ENCODE measurements at places on chromosomes 2 and 18.

DNA sequence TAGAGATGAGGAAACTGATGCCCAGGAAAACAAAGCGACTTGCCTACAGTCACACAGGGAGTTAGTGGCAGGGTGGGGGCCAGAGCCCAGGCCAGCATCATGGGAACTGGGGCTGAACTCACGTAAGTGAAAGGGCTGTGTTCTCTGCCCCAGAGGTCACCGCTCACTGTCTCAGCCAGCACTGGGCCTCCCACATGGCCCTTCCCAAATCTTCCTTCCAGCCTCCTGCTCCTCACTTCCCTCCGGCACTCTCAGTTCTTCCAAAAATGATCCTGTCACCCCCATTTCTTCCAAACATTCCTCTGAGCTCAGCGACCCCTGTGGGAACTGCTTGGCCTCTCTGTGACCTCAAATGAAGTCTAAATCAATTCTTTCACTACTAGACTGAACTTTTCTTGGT is 90.5 kb upstream of the TMEM247 start:
- DNase-seq, result no peak

DNA sequence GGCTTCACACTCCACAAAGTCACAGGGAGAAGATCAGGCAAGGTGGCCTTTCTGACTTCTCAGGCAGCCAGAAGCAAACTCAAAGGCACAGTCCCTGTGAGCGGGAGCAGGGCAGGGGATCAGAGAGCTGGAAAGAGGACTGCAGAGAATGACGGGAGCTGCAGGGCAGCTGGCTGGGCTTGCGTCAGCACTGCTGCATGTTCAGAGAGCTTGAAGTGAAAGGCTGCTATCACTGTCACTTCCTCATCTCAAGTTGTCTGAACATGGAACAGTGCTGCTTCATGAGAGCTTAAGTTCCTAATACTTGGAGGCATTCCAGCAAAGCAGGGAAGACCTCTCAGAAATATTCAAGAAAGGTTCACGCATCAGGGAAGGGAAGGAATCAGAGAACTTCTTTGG is 20.4 kb downstream of the TGFBRAP1 start:
- no peak for DNase-seq

DNA sequence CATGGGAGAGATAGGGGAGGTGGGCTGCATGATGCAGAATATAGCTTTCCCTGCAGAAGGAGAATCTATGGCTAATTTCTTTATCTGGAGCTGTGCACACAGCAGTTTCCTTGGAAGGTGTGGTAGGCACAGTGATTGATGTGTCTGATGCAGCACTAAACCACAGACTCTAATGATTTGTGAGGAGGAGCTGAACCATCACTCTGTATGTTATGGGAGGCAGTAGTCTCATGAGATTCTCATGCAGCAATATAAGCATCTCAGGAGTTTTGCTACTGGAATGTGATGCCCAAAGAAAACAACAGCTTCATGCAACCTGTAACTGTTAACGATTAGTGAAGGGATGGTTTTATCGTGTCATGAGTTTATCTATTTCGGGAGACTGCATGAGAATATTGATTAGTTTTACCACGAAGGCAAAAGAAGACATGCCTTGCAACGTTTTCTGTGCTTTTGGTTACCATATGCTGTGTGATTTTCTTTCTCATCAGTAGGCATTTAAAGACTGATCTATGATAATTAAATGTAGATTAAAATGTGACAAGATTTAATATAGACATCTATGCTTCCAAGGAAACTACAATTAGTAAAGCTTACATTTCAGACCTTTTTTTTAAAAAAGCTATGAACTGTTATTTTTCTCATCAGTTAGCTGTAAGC is 286.8 kb downstream of the ARL6IP6 start:
- DNase-seq, result no peak

DNA sequence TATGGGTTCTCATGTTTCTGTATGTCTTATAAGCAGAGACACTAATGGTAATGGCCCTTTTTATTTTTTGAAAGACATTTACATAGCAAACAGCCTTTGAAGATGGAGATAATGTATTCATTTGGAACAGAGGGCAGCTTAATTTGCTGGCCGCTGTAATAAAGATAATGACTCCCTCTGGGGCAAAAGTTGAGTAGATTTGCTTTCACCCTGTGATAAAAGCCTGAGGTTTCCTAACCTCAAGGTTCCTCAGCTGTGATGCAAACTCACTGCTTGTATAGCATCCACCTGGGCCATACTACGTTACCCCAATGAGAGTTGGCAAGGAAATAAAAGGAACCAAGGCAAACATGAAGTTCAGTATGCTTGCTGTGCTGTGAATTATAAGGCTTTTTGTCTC is 54.8 kb downstream of the TEX51 start:
- DNase-seq, result no peak

DNA sequence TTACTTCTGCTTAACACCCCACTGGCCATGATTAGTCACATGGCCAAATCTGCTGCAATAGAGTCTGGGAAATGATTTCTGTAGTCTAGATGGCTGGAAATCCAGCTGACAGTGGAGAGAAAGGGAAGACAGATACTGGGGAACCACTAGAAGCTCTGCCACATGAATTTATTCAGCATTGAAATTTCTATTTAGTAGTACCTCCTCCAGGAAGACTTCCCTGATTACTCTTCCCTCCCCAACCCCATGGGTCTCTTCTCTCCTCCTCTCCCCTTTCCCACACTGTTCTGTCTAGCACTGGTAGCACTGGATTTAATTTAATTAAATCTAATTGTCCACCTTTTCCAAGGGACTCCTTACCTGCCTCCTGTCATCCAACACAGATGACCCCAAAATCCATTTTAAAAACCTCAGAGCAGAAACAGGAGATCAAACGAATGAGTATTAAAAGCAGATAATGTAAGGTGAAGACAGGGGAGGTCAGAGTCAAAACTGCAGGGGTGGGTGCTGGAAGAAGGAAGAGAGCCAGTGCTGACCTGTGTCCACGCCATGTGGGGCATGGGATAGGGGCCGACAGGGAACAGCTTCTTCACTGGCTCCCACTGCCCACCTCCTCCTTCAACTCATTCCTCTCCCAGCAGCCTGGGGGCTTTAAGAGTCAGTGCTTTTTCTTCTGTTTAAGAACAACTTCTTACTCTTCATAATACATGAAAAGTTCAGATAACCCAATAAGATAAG is 169.2 kb upstream of the HS6ST1 start:
- DNase-seq, result no peak

- DNase-seq, result no peak
Measured at GRCh38 chr2:60070736-60071489, 482.5 kb downstream of the BCL11A start.

DNA sequence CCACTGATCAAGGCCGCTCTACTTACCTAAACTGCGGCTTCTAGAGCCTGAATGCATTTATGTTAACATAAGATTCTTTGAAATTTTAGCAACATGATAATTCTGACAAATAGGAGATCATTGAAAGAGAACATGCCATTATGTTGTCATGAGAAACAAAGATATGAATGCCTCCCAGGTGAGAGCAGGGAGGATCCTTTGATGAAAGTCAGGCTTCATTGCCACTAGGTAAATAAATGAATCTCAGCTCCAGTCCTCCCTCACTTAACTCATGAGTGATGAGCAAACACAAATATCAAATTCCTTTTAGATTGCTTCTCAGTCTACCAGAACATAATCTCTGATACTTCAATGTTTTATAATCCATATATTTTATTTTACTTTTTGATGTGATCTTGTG is 463.2 kb upstream of the CDH7 start:
- DNase-seq, result no peak

- no peak for DNase-seq
Measured at GRCh38 chr2:102708847-102709559, 52.8 kb upstream of the TMEM182 start.

DNA sequence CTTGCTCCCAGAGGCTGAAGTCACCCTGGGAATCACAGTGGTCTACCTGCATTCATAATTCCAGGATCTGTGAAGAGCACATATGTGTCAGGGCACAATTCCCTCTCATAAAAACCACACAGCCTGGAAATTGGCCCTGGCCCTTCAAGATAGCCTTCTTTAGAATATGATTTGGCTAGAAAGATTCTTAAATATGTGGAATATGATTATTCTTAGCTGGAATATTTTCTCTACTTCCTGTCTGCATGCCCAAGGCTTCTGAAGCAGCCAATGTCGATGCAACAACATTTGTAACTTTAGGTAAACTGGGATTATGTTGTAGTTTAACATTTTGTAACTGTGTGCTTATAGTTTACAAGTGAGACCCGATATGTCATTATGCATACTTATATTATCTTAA is 24.2 kb downstream of the ICOS start:
- DNase-seq, result peak; percentile 26

DNA sequence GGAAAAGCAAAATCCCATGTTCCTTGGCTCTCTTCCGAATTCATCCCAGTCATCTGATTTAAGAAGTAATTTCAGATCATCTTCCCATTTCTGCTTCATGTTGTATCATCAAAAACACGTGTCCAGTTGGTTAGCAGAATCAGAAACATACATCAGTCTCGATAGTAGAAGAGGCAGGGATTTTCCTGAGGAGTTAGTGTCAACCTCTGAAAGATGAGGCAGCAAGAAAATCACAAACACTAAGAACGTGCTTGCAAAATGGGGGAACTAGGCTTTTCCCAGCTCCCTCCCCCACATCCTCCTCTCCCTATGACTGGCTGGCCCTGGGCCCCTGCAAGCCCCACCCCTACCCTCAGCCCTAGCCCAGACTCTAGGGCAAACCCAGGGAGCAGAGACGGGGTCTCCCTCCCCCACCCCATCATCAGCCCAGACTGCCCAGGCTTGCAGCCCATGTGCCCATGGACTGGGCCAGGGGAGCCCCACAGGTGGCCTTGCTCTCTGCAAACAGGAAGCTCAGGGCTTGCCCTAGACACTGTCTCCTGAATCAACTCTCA is 161.0 kb upstream of the ID2 start:
- DNase-seq, result no peak

GRCh38 chr2:15684161-15685039 is 92.7 kb downstream of the DDX1 start:
- DNase-seq, result no peak

GRCh38 chr18:31500051-31500688 is 2.2 kb downstream of the DSG2 start:
- DNase-seq, result no peak

GRCh38 chr18:48835745-48836170 is 115.0 kb downstream of the SMAD7 start:
- no peak for DNase-seq

DNA sequence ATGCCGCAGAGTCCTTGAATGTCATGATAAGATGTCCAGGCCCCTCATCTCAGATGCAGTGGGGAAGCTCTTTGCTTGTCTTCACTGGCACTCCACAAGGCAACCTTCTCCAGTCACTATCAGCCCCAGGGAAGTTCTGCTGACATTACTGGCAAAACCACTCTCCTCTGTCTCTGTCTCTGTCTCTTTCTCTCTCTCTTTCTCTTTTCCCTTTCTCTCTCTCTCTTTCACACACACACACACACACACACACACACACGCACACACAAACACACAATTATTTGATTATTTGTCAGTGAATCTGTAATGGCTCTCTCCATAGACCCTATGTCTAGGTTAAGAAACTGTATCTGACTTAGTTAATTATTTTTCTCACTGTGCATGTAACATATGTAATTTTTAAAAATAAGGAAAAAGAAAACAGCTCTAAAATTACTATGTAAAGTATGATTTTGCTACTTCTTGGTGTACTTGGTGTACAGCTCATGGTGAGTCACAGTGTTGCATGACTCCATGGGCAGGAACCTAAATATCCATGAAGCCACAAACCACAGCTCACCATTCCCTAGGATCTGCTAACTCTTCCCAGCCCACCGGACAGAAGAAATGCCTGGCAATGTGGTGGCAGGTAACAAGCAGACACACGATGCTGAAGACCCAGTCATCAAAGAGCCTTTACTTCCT is 594.9 kb upstream of the ID2 start:
- peak; percentile 73 for DNase-seq

GRCh38 chr18:79195716-79196683 is 126.8 kb downstream of the ATP9B start:
- DNase-seq, result no peak

GRCh38 chr2:169661265-169661664 is 32.9 kb downstream of the CFAP210 start:
- no peak for DNase-seq

DNA sequence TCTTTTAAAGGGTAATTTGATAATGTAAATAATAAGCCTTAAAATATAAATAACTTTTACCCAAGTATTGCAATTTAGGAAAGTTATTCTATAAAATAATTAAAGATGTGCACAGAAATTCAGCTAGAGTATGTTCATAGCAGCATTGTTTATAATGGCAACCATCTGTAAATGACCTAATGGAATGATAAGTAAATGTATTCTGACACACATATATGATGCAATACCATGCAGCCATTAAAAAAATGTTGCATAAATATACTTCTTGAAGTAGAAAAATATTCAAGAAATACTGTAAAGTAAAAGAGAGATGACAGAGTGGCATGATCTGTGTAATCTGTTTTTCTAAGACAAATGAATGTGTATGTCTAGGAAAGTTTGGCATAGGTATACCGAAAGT is 545.7 kb downstream of the ZEB2 start:
- no peak for DNase-seq

DNA sequence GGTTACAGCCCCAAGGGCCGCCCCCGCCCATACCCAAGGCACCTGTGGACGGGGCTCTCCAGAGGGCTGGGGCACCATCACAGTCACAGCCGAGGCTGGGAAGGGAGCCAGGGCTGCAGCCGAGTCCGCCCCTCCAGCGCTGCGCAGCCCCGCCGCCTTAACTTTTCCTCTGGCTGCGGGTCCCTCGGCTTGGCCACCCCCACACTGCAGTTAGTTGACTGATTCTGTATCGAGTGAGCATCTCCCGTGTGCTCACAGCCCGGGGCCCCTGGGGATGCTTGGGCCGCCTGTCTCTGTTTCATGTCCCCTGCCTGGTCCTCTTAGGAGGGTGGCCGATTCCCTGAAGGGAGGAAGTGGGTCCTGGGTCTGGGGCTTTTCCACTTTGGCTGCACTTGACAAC is 33.7 kb downstream of the EMILIN2 start:
- no peak for DNase-seq

- no peak for DNase-seq
Measured at GRCh38 chr18:70355620-70356385, 67.0 kb downstream of the SOCS6 start.

- no peak for DNase-seq
Measured at GRCh38 chr2:110725859-110726258, 6.5 kb upstream of the ACOXL start.

GRCh38 chr2:135647836-135648579 is 93.6 kb upstream of the UBXN4 start:
- DNase-seq, result no peak

GRCh38 chr2:189581354-189582139 is 961 bp upstream of the SLC40A1 start:
- DNase-seq, result no peak

GRCh38 chr18:62152844-62153243 is 34.0 kb downstream of the PIGN start:
- no peak for DNase-seq

GRCh38 chr18:37577051-37577611 is 11.5 kb upstream of the CELF4 start:
- DNase-seq, result no peak
